ENCODE measurements at places on chromosomes 11 and 22. TPM values are rescaled to one million over a fixed set of nuclear protein-coding genes. Genes with fewer than 3 reads are reported as not detected.
A peak's percentile ranks its signal among the peaks of the same experiment; 100 is the strongest.

- no peak for DNase-seq
Measured at GRCh38 chr11:111305876-111306275, 7.5 kb downstream of the POU2AF3 start.

OR8G5 gene
- not detected for total RNA-seq

GRCh38 chr22:32789797-32790620 lies 11.5 kb upstream of the TIMP3 start:
- no peak for DNase-seq

- DNase-seq = no peak
Measured at GRCh38 chr11:114440971-114441763, 1.9 kb downstream of the REXO2 start.

DNA sequence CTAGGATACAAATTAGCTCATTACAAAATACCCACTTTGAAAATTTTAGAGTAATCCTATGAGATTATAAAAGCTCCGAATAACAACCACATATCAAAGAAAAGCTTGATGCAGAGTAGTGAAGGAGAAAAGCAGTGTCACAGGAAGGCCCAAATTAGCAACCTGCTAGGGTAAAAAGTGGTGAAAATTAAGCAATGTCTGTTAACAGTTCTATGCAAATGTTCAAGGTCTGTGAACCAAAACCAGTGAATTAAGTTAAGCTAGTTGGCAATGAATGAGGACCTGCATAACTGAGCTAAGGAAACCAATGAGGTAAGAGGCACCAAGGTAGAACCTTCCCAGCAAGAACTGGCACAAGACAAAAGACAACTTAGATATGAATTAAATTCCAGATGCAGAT lies 29.6 kb downstream of the PRDM10 start:
- DNase-seq = no peak

- DNase-seq = no peak
Measured at GRCh38 chr11:19715373-19715772, 2.7 kb downstream of the NAV2 start.

DNA sequence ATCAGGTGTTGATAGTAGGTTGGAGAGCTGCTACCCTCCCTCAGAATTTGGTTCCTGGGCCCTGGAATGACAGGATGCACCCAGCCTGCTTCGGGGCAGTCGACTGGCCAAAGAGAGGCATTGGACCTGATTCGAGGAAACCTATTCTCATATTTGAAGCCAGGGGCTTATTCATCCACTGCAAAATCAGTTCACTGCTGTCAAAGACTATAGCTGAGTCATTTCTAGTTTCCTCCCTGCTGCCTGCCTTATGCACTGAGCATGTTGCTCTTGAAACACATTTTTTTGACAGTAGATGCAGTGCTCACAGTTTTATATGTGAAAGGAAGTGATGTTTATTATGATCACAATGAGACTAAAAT lies 565.4 kb downstream of the ETS1 start:
- no peak for DNase-seq

NECTIN1 gene
- 71.2 TPM for total RNA-seq

OR52E4 gene
- not detected for total RNA-seq

C11orf52 gene
- total RNA-seq = 3.0 TPM

SCYL1 gene
- 74.4 TPM for total RNA-seq

SAA1 gene
- total RNA-seq = 38.9 TPM

DNA sequence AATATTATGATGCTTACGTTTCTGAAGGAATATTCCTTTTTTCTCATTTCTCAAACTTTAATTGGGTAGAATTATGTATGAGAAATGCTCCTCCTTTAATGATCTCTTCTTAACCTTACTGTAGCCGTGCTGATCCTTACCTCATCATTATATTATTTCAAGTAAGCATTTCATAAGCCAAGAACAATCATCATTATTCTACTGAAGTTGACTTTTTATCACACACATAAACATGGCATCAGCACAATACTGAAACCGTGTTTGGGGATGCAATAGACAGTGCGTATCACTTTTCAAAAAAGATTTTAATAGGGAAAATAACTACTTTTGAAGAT lies 162.8 kb downstream of the ARHGAP42 start:
- no peak for DNase-seq

- DNase-seq = peak; percentile 86
Measured at GRCh38 chr11:64233913-64234586, at the start of gene VEGFB. VEGFB (plus strand) TSS chr11:64234584; CDS start chr11:64234834, 250 bp downstream.

Measured in transverse colon (tissue), 4 donors.